ENCODE measurements at places on chromosomes 4 and X.

DNA sequence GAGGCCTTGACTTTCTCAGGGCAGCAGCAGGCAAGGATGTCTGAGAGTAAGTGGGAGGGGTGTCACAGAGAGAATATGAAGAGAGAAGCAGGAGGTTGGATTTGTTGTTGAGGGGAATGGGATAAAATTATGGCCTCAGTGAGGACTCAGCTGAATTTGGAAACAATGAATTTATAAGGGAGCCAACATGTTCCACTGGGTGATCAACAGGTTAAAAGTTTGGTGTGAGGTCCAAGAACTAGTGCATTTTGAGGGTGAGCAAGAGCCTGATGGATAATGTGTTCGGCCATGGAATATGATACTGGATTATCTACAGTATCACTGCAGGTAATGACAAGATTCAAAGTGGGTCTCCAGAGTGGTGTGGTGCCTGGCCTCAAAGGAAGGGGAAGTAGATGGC is 33.5 kb downstream of the LIMCH1 start:
- no peak for DNase-seq

DNA sequence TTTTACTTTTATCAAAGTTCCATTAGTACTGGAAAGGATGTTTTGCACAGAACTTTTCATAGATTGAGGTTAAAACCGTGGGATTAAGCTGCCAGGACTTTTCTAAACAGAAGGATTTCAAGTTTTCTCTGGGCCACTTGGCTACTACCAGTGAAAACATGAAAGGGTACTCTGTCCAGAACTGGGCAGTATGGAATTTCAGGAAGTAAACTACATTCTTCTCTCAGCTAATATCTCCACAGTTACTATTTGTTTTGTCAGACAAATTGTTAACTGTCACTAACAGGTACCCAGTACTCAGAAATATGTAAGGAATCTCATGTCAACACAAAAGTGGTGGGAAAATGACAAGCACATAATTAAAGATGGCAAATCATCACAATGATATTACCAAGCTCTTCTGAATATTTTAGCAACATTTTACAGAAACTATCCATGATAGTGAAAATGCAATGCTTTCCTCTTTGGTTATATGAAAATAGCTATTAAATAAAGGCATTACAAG is 454.4 kb downstream of the C4orf33 start:
- no peak for DNase-seq

DNA sequence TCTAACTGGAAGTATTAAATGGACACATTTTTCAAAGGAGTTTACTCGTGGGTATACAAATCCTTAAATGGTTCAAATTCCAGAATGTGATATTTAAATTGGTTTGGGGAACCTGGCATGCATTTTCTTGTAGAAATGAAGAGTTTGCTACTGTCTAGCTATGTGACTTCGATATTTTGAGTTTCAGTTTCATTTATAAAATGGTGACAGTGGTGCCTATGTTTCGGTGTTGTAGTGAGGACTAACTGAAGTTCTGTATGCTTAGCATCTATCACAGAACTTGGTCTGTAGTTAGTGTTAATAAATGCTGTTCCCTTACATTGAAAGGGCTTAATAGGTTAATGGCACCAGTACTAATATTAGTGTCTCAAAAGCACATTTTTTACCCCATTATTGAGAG is 29.4 kb downstream of the TRPC5 start:
- no peak for DNase-seq

GRCh38 chrX:72470532-72471223 is 102.0 kb downstream of the HDAC8 start:
- no peak for DNase-seq

- DNase-seq, result no peak
Measured at GRCh38 chrX:132744470-132744869, 214.0 kb downstream of the HS6ST2 start.

DNA sequence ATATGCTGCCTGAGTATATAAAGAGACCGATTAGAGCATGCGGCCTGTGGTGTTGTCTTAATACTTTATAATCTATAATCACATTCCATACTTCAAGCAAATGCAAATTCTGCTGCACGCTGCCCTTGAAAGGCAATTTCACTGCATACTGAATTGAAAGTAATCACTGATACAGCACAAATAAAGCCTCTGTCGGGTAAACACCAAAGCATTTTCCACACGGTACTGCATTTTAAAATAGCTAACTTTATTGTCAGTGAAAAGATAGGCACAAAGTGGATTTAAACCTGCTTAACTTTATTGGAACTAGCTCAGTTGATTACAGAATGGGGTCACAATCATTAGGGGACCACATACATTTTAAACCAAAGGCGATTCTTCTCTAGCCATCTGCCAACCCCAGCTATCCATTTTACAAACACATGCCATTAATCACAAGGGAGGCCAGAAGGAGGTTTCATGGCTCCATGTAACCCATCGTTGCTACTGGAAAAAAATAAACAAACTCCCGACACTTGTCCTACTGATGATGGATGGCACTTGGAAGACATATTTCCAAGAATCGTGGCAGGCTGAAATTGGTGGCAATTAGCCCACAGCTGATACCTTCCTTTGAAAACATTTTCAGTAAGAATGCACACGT is 65.9 kb downstream of the AMOT start:
- no peak for DNase-seq

- DNase-seq, result no peak
Measured at GRCh38 chrX:2371026-2371711, 129.6 kb downstream of the DHRSX start.

DNA sequence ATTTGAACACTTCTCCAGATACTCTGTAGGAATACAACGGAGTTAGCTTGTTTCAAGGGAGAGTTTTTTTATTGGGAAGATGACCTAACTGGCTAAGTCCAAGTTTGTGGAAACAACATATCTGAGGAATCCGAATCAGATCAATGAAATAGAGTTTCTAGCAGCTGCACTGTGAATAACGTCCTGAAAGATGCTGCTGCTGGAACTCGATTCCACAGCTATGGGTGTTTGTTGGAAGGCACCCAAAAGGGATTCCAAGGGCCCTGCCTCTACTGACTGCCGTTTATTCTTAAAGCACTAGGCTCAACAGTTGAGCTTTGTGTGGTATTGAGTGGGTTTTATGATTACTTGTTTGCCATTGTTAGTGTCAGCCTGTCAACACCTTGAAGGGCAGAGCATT is 6.6 kb upstream of the GBA3 start:
- DNase-seq, result no peak

- DNase-seq, result no peak
Measured at GRCh38 chr4:100722866-100723459, 205.1 kb upstream of the EMCN start.

- no peak for DNase-seq
Measured at GRCh38 chr4:128986019-128986418, 107.3 kb downstream of the SCLT1 start.

DNA sequence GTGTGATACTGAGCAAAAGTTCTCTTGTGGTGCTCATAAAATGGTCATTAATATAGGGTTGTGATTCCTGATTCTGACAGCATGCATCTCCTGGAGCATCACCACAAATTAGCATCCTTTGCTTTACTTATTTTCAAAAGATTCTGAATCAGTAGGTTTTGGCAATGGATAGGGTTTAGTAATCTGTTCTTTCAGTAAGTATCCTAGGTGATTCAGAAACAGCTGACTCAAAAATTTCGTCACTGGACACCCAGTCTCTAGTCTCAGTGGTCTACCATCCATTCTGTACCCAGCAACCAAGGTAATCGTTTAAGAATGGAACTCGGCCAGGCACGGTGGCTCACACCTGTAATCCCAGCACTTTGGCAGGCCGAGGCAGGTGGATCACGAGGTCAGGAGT is 4.1 kb downstream of the CBLL2 start:
- no peak for DNase-seq

DNA sequence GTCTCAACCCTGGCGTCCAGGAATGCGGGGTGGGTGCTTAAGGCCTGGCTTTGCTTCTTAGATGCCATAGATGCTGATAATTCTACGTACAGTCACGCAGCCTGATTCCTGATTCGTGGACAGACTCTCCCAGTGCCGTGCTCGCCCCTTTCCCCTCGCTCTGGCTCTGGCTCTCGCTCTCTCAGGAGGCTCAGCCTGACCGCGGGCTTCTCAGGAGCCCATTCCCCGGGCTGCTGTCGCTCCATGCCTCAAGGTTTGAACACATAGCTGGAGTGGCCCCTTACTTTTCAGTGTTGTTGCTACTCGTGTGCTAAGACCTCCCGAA is 59.2 kb upstream of the ZC4H2 start:
- DNase-seq, result peak; percentile 0

GRCh38 chr4:38004887-38005286 is 44.7 kb downstream of the PTTG2 start:
- no peak for DNase-seq

DNA sequence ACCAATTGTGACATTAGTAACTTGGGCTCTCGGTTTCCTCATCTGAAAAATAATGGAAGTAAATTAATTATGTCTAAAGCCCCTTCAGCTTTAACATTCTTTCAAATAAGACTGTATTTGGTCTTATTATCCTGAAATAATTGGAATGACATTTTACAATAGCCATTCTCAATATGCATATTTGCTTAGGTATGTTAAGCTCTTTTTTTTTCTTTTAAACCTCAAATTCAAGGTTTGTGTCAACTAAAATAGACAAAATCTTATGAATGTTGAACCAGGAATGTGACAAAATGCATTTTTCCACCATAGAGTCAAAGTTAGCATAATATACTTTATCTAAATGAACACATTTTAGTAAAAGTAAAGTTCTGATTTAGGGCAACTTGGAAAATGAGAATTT is 34.4 kb upstream of the TET2 start:
- no peak for DNase-seq

DNA sequence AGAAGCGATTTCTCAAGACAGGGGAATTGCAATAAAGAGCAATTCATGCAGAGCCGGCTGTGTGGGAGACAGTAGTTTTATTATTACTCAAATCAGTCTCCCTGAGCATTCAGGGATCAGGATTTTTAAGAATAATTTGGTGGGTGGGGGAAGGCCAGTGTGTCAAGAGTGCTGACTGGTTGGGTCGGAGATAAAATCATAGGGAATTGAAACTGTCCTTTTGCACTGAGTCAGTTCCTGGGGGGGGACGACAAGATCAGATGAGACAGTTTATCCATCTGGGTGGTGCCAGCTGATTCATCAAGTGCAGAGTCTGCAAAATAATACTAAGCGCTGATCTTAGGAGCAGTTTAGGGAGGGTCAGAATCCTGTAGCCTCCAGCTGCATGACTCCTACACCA is 502.4 kb downstream of the NLGN4X start:
- DNase-seq, result peak; percentile 83

DNA sequence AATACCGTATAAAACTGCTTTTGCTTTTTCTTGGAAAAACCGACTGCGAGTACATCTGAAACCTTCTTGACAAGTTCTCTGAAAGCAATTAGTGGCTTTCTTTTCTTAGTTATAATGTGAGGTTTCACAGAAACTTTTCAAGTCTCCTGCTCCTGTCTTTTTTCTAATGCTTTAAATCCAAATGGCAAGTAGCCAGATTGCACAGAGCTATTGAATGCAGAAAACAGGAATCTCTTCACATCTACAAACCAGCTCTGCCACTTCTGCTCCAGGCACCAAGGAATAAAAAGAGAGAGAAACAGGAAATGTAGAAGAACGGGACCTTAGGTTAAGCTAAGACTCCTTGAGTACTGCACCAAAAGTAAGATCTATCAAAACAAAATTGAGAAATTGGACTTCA is 267.3 kb upstream of the TET2 start:
- no peak for DNase-seq

GRCh38 chr4:77501851-77502250 is 103.8 kb upstream of the CXCL13 start:
- DNase-seq, result peak; percentile 25

Measured in suppressor macrophage treated with lipopolysaccharide for 1 hour (primary cell).